Activated naive CD4-positive, alpha-beta T cell (primary cell): ENCODE measurements at places on chromosomes 11 and 22.

GRCh38 chr11:2580061-2580421 lies 119.8 kb downstream of the KCNQ1OT1 start:
- DNase-seq, result no peak

DNA sequence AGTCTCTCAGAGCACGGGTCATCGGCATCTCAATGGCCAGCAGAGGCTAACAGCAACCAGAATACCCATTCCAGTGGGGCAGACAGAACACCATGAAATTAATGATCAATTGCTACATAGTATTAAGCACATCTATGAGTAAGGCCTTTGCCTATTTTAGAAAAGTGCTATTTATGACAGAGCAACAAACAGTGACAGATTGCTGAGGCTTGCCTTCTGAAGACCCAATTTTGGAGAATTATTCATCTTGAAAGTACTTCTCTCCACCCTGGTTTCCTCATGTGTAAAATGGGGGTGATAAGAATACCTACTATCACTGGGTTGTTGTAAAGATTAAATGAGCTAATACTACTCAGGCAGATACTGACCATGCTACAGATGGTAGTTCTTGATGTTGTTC lies 232.7 kb downstream of the TENM4 start:
- no peak for DNase-seq

DNA sequence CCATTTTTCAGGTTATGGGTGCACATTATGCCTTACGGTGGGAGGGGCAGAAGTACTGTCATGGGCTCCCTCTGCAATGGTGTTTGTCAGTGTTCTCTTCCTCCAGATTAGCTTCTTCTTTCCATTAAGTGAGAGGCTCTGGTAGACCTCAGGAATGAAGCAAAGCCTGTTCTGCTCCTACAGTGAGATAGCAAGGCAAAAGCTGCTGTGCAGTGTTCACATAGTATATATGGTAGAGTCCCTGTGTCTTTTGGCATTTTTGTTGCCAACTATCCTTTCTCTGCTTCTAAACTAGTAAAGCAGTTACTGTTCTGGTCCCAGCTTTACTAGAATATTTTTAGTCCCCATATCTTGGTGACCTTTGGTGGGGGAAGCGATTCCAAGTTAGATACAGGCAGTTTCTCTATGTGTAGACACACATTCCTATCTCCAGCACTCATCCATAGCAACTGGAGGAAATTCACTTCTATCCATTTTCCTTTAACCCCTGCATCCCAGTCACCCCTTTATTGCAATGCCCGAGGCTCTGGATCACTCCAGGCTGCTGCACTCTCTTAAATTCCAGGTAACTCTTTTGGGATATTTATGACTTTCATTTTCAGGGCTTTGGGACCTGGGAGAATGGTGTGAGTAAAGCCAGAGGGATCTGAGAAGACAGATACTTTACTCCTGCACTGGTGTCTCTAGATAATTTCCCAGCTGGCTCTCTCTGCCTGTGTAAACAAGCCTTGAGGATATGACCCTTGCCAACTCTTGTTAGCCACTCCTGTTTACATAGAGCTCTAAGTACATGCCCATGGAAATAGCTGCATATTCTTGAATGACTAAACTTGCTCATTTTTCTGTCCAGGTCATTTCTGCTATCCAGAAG lies 3.9 kb upstream of the TRIM34 start:
- DNase-seq, result no peak

GRCh38 chr11:133830931-133831907 lies 14.1 kb downstream of the SPATA19 start:
- DNase-seq, result no peak

DNA sequence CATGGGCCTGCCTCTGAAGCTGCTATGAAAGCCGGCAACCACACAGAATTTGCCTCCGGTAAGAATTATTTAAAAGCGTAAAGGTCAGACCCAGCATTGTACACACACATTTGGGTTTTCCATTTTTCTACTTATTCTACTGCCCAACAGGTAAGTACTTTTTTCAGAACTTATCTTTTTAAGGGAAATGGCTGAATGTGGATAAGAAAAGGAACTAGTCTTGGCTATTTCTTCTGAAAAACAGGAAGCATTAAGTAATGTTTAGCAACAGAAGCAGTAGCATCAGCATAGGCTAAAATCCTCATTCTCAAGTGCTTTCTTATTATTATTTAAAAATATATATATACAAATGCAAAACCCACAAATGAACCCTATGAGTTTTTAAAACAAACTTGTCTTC lies 103.1 kb downstream of the MPPED2 start:
- no peak for DNase-seq

GRCh38 chr11:12170984-12171383 lies 60.6 kb downstream of the MICAL2 start:
- no peak for DNase-seq

DNA sequence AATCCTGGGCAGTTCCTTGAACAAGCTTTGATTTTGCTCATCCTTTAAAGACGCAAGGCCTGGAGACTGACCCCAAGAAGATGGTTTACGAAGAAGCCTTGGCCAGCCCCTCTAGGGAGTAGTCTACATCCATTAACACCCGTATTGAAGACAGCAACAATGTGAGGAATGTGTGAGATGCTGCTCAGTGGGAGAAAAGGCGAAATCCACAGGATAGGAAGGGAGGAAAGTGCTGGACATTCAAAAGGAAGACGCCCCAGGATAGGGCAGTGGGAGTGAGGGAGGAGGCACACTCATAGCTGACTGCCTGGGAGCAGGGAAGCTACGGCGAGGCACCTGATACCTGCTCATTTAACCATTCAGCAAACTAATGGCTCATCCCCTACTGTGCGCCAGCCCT lies 114.1 kb downstream of the RRAS2 start:
- DNase-seq, result no peak

- no peak for DNase-seq
Observed at GRCh38 chr11:62933750-62934495, 12.8 kb upstream of the CHRM1 start.

DNA sequence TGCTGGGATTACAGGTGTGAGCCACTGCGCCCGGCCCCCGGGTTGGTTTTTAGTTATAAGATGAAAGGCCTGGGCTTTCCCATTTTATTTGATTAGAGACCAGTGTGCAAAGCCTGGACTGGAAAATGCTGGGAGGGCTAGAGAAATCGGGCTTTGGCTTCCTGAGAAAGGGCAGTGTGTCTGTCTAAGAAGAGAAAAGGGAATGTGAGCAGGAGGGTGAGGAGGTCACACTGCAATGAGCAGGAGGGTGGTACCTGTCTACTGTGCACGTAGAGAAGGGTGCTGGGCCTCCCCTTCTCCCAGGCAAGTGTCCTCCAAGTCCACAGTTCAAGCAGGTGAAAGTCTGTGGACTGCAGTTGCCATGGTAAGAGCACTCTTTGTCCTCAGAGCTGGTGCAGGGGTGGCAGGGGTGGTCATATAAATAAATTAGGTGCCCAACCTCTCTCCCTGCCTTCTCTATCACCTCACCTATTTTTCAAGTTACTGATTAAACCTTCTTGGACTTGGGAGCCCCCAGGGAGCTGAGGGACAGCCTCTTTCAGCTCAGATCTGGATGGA lies 30.8 kb downstream of the SLC5A1 start:
- no peak for DNase-seq

GRCh38 chr22:48099671-48100070 lies 1337.2 kb downstream of the TBC1D22A start:
- no peak for DNase-seq

GRCh38 chr22:44344407-44344806 lies 31.7 kb upstream of the SHISAL1 start:
- no peak for DNase-seq

- DNase-seq, result no peak
Observed at GRCh38 chr22:46362203-46362933, 26.9 kb downstream of the TRMU start.

- no peak for DNase-seq
Observed at GRCh38 chr22:35766654-35767580, 49.2 kb downstream of the APOL5 start.

- no peak for DNase-seq
Observed at GRCh38 chr11:1826552-1827094, 8.2 kb upstream of the SYT8 start.

- DNase-seq, result peak; percentile 46
Observed at GRCh38 chr22:39241794-39242594, 2.8 kb downstream of the PDGFB start.

GRCh38 chr22:40875111-40875510 lies 13.2 kb upstream of the DNAJB7 start:
- DNase-seq, result no peak

GRCh38 chr22:49266561-49267519 lies 560.8 kb downstream of the BRD1 start:
- DNase-seq, result no peak

DNA sequence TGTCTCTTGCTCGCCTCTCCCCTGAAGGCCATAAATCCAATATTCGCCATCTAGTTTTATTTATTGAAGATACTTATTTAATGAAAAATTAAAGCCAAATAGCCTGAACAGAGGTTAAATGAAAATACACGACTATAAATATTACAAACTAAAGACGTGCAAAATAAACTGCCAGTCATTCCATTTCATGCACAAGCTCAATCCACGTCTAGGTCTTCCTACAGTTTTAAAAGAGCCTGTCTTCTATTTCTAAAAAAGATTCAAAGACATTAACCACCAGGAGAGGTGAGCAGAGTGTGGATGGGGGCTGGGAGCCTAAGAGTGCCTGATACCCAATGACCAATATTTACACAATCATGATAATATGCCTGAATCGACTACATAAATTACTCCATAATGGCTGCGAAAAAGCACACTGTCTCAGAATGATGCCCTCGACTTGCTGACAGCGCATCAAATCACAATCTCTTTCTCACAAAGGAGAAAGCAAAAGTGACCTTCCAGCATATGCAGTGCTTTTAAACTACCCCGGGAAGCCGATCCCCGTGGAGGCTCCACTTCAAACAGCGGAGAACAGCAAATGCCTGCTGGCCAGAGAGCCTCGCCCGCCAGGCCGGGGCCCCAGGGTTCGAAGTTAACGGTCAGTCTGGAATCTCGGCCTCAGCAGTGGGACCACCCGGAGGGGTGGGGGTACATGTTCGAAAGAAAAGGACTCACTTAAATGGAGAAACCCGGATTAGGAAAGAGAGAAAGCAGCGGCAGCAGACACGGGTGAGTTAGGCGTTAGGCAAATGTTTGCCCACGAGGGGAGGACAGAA lies 1.7 kb downstream of the FCHSD2 start:
- no peak for DNase-seq

DNA sequence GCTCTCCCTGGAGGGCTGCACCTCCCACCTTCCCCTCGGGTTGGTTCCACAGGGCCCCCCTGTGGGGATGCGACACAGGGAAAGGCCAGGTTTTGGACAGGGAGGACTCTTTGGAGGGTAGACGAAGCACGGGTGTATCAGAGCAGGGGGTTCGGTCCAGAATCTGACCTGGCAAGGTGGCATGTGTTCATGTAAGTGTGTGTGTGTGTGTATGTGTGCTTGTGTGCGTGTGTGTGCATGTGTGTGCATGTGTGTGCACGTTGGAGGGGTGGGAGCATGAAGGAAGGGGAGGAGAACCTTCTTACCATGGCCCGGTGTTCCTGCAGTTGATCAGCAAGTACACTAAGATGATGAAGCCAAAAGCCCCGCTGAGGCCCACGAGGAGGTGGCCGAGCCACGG lies 14.7 kb downstream of the IL2RB start:
- DNase-seq, result no peak

GRCh38 chr11:38272376-38272775 lies 1674.3 kb upstream of the RAG2 start:
- DNase-seq, result no peak

- no peak for DNase-seq
Observed at GRCh38 chr22:30843245-30843644, 125.3 kb downstream of the MORC2 start.

DNA sequence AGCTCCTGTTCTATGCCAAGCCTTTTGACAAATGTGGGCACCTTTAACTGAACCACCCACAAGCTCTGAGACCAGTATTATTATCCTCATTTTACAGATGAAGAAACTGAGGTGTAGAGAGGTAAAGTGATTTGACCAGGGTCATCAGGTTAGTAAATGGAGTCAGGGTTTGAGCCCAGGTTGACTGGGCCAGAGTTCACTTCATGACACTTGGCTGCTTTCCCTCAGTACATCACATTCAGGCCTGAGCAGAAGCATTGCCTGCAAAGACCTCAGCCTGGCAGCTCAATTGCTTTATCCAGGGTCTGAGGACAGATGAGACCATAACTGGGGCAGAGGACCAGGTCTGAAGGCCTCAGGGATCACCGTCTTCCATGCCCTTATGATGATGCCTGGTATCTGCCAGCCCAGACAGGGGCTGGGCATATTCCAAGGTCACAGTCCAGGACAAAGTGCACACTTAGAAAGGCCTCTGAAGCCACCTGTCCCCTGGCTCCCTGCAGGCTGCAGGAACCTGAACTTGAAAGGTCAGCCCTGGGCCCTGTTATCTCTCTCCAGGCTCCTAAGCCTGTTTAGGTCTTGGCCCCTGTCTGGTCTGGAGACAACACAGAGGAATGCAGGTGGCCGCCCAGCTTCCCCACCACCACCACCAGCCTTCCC lies 32.0 kb downstream of the POU2AF3 start:
- no peak for DNase-seq

- DNase-seq, result no peak
Observed at GRCh38 chr11:71525188-71525937, 1.7 kb upstream of the KRTAP5-7 start.

DNA sequence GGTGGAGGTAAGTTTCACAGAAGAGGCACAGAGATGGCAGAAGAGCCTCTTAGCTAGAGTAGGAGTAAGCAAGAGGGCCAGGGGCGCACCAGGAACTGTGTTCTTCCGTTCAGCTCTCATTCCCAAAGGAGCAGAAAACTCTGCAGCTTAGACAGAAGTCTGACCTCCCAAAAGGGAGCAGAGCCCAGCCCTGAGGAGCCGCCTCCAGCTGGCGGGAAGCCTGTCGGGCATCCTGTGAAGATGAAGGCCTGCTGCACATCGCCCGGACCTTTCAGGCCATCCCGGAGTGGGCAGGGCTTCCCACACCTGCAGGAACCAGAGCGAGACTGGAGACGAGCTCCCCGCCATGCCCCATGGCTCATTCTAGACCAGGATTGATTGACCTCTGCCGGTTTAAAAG lies 1102.8 kb downstream of the BRD1 start:
- no peak for DNase-seq

DNA sequence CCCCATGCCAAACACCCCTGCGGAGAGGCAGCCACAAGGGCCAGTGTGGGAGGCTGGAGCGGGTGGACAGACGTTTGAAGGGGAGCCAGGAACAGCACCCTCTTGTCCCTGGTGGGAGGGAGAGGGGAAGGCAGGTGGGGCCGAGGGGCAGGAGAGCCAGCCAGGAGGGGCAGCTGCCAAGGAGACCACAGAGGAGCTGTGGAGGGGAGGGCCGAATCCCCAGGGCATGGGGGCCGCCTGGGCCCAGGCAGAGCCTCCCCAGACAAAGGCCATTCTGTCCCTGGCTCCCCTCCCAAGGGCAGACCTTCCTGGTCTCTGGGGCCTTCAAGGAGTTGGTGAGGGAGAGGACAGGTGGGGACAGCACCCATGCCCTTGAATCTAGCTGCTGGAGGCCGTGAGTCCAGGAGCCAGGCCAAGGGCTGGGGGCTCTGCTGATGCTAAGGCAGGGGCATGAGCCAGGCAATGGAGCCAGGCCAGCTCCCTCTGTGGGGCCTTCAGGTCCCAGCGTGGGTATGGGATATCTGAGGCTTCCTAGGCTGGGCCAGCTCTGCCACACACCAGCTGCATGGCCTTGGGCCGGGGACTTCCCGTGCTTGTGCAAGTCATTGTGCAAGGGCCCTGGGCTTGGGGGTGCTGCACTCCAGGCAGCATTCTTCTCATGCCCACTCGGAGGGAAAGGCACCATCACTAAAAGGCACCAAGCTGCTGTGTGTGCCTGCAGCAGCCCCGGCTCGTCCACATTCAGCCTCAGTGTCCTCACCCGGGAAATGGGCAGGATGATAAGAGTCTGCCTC lies 11.4 kb downstream of the EMID1 start:
- no peak for DNase-seq
